ENCODE measurements at places on chromosomes 13 and 19. TPM values are rescaled to one million over a fixed set of nuclear protein-coding genes. Genes with fewer than 3 reads are reported as not detected.

The SPACA4 gene
- polyA plus RNA-seq: not detected

The CEACAM6 gene
- polyA plus RNA-seq: 0.07 TPM

DNA sequence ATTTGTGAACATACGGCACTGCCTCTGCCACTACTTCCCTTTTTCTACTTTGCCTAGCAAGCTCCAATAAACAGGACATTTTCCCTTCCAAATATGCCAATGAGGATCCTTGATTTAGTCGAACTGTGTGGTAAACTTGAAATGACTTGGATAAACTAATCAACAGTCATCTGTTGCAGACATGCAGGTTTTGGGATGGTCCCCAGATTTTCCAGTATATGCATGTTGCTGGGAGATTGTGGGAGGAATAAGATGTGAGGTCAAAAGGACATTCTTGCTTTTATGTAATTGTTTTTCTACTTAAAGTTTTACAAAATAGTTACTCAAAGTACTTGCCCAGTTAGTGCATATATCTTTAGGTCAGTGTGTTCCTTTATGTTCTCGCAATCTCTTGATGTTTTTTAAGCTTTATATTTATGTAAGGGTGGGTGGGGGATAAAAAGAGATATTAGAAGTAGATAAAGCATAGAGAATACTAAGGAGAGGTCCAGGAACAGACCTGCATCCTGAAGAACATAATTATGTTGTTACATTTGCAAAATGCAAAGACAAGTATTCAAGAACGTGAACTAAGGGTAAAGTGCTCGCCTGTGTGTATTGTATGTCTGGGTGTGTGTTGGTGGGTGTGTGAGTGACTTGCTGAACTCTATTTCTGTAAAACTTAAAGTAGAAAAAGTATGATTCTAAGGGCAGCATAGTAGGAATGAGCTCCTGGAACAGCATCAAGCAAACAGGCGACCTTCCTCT, 88.4 kb upstream of the OXGR1 start:
- no peak for DNase-seq

GRCh38 chr13:106352850-106353249, 182.6 kb downstream of the EFNB2 start:
- no peak for DNase-seq

The PSG2 gene
- not detected for polyA plus RNA-seq

GRCh38 chr19:17757125-17757524, 5.8 kb downstream of the FCHO1 start:
- peak; percentile 86 for DNase-seq

GRCh38 chr13:43522788-43523187, 264.0 kb downstream of the ENOX1 start:
- DNase-seq: no peak
